H1 (cell line): ENCODE measurements at places on chromosomes 1 and 21.

- DNase-seq, result no peak
These were observed 95.3 kb upstream of the DPH5 start for GRCh38 chr1:101120868-101121267.

DNA sequence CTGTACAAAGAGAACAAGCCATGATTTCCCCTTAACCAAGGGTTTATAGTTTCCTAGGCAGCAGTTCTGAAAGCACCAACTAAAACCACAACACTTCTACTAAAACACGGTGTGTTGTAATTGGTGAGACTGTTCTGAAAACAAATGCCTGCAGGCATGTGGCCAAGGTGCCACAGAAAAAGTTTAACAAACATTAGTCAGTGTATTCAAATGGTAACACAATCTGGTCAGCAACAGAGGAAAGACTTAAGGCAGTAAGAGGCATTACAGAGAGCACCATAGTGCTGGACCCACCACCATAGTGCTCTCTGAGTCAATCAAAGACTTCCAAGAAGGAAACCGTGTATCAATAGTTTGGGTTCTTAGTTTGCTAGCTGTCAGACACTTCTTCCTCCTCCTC is 16.7 kb downstream of the SNIP1 start:
- DNase-seq, result no peak

DNA sequence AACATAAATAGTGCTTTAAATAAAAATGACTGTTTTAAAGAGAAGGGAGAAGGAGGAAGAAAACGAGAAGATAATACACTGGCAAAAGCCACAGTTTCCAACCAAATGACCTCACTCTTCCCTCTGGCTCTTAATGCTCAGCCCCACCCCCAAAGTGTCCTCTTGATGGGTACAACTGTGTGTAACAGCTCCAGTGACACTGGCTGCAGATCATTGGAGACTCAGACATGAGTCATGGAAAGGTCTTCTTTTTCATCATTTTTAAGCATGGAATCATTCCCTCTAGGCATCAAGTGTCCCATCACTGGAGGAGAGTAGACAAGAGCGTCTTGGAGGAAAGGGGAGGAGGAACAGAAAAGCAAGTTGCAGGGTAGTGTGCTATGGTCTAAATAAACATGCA is 333.0 kb downstream of the PAPPA2 start:
- no peak for DNase-seq

DNA sequence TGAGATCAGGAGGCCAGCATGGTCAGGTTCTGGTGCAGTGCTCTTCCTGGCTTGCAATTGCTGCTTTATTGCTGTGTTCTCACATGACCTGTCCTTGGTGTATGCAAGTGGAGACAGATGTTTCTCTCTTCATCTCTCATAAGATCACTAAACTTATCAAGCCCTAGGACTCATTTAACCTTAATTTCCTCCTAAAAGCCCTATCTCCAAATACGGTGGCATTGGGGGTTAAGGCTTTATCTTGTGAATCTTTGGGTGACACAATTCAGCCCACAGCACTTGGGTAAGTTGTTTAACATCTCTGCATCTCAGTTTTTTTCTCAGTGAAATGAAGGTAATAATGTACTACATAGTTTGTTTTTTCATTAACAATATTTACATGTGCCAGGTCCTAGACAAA is 152.4 kb downstream of the RWDD3 start:
- no peak for DNase-seq

GRCh38 chr1:98129491-98129890 is 208.7 kb upstream of the DPYD start:
- no peak for DNase-seq

DNA sequence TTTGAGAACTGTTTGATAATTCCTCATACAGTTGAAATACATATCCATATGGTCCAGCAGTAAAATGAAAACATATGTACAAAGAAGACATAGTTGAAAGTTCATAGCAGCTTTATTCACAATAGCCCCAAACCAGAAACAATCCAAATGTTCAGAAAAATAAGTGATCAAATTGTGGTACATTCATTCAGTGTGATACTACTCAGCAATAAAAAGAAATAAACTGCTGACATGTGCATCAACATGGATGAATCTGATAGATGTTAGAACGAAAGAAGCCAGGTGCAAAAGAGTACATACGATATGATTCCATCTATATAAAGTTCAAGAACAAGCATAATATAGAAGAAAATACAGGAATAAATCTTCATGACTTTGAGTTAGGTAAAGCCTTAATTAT is 77.2 kb downstream of the EVI5 start:
- no peak for DNase-seq

DNA sequence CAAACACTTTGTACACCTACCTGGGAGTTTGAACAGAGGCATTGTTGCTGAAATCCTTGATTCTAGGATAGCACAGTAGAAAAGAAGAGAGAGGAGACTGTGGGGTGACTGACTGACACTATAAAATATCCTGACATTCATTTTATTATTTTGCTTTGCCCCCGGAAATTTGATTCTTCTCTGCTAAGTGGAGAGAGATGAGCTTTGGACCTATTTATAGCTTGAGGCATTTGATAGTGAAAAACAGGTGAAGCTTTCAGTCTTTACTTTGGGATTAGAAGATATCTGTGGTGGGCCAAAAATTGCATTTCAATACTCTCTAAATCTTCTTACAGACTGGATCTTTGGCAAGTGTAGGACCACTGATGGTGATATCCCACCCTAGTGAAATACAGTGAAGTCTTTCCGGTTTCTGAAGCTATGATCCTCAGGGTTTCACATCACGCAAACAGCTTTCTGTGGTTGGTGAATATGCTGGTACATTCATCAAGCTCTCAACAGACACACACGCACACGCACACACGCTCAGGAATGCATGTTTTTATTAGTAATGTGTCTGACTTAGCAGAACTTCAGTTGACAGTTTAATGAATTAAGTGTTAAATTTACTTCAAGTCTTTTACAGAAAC is at the start of gene AMPD1:
Gene AMPD1 (minus strand): TSS at position 117 of the 629 bp plus-strand sequence. CDS start 75 bp downstream, at position 42.
- no peak for DNase-seq

DNA sequence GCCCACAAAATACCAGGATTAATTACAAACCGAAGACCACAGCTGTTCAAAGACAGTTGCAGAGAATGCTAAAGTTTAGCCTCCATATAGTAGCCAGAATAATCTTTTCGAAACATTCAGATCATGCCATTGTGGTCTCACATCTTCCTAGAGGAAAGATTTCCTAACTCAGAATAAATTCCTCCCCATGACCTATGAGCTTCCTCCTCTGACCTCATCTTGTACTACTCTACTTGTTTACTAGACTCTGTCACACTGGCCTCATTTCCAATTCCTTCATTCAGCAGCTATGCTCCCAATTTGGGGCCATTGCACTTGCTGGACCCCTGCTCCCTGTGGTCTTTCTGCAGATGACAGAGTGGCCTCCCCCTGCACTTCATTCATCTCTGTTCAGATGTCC is 71.8 kb upstream of the LRRC53 start:
- no peak for DNase-seq

GRCh38 chr1:201475130-201475529 is 6.1 kb upstream of the PHLDA3 start:
- DNase-seq, result no peak

DNA sequence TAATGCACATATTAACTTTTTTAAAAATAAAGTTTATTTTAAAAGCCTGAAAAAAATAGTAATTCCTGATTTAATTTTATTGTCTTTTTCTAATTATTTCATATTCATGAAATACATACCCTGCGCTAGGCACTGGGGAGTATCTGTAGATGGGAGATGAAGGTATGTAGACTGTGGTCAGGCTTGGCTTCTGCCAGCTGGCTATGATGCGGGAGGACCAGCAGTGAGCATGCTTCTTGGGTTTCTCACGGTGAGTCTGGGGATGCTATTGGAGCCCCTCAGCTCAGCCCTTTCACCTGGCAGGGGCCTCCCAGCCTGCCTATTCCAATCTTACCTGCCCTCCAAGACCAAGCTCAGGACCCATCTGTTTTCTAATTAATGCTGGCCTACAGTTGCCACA is 138.4 kb downstream of the NOS1AP start:
- no peak for DNase-seq
